ENCODE measurements at places on chromosomes 7 and 10.

- peak; percentile 32 for DNase-seq
Observed at GRCh38 chr10:70984986-70985722, 96.8 kb upstream of the PCBD1 start.

DNA sequence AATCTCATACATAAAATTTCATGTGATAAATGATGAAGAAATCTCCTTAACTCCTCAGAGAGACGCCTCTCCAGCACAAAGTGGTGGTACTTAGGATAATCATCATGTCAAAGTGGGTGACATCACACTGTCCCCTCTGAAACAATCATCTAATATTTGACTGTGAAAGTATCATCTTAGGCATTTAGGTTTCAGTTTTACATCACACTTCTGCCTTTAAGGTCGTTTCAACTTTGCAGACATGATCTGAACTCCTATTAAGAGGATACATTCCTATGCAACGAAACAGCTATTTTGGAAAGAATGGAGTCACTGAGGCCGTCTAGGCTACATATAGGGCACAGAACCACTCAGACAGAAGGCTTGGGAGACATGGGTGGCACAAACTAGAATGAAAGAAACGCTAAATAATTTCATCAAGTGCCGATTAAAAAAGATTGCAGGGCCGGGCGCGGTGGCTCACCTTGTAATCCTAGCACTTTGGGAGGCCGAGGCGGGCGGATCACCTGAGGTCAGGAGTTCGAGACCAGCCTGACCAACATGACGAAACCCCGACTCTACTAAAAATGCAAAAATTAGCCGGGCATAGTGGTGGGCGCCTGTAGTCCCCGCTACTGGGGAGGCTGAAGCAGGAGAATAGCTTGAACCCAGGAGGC lies 2.0 kb downstream of the VOPP1 start:
- no peak for DNase-seq

DNA sequence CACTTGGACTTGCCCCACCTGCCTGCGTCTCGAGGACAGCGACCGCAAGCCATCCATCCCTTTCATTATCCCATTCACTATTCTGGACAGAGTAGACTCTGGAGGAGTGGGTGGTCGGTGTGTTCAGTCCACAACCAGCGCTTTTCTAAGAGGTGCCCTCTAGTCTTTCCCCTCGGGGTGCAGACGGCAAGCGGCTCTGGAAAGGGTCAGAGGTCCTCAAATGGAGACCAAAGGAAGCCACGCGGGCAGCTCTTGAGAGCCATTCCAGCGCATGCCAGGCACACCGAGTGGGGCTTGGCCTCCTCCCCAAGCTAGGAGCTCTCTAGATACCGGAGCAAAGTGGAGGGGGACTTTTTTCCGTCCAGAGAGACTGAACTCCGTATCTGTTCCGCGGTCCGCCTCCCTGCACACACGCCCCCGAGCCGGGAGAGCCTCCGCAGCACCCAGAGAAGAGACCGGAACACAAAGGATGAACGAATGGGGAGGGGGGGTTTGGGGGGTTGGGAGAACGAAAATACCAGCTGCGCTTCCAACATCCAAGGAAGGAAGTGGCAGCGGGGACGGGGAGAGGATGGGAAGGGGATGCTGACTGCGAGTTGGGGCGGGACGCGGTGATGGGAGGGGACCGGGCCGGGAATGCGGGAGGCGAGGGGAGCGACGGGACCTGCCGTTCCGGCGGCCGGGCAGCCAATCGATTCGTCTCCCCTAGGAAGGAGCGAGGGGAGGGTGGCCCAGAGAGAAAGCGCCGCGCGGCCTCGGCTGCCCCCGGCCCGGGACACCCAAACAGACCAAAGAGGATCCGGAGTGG lies 515 bp downstream of the GSDME start:
- DNase-seq = no peak

DNA sequence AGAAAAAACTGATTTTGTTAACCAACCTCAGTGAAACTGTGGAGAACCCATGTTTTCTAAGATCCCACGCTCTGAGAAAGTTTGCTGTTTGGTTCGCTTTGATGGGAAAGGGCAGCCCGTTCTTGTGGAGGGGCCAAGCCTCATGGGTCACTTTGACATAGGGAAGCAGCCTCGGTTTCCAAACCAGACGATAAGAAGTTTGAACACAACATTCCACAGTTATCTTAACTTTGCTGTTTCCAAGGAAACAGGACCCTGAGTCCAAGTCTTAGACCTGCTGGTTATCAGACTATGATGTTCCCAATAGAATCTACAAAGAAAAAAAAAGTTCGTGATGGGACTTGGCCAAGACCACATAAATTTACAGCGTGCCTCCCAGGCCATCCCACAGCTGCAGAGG lies 182.3 kb downstream of the NRP1 start:
- DNase-seq = no peak

- no peak for DNase-seq
Observed at GRCh38 chr10:95440756-95441546, 120.2 kb downstream of the SORBS1 start.

DNA sequence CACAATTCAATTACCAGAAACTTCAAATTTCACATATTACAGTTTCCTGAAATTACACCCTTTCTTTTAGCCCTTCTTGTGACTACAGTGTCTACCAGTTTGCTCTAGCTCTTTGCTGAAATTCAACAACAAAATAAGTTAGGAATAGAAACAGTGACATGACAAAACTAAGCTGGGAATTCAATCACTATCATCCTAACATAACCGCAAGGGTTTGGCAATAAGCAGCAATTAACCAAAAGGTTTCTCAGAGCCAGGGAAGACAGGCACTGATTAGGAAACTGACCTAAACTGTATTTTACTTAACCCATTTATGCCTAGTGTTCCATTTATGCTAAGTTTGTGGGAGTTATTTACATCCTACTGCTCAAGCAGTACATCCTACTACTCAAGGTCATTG lies 31.3 kb downstream of the HIBADH start:
- DNase-seq = no peak

DNA sequence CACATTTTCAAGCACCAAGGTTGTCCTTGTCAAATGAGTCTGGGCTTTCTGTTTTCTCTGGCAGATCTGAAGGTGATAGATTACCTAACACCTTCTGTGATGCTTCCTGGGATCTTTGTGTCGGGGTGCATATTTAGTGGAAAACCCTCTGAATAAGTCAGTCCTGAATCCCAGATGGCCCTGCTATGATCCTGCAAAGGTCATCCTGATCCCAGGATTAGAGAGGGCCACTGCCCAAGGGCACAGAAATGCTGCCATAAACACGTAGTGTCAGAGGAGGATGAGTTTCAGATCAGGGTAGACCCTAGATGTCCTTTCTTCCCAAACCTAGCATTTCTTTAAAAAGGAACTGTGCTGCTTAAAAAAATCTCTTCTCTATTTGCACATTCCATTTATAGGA lies 19.0 kb downstream of the AGR2 start:
- DNase-seq = no peak

DNA sequence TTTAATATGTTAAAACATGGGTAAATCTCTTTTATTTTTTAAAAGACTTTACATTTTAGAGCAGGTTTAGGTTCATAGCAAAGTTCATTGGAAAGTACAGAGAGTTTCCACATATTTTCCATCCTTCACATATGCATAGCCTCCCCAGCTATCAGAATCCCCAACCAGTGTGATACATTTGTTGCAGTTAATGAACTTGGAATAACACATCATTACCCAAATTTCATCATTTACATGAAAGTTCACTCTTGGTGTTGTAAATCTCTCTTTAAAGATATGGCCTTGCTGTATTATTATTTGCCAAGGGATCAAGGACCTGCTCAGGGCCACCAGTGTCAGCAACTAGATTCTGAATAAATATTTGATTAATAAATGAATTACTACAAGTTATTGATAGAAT lies 263.4 kb downstream of the CDK14 start:
- no peak for DNase-seq

DNA sequence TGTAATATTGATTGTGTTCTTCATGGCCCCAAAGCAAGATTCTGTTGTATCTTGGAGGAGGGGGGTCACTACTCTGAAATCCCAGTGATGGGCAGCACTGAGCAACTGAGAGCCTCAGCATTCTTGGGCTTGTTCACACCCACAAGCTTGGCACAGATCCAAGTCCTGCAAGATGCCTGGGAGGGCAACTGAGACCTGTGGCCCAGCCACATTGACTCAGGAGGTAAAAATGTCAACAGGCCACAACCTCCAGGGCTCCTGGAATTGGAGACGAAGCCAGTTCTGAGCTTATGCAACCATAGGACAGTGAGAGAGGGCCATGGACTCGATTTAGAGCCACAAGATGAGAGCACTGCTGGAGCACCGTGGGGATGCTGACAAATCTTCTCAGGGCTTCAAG lies 3.1 kb upstream of the DOCK1 start:
- DNase-seq = no peak

DNA sequence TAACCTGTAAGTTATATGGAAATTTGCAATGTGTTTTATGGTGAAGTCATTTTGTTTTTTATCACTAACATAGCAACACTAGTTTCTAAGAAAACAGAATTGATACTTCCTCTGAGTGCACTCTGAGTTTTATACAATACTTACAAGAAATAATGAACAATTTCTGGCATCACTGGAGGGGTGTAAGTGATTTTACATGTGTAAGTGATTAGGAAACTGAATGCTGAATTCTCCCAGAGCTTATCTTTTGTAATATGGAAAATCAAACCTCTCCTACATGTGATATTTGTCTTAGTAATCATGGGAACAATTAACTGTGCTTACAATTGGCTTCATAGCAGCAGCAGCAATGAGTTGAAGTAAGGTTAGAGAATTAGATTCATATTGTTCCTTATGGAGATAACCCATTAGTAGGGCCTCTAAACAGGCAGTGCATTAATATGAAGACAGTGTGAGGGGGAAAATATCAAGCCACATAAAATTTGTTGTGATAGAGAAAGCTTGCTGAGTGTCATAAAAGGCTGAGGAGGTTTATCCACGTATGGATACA lies 37.4 kb downstream of the SEMA3C start:
- DNase-seq = no peak

DNA sequence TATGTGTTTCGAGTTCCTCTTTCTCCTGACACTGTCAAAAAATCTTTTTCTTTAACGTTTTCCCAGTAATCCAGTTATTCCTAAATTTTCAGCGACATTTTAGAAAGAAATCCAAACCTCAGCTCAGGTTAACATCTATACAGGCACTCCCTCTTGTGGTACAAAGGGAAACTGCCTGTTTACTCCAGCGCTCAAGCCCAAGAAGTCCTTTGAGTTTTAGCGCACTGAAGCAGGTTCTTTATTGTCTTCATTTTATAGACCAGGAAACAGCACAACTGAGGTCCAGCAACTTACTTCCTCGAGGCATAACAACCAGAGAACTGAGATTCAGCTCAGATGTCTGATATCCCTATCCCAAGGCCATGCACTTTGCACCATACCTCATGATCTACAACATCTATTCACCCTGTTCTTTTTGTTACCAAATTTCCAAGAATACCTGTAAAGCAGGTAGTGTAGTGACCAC lies 287.2 kb upstream of the MKLN1 start:
- peak; percentile 21 for DNase-seq
